Stimulated activated CD4-positive, alpha-beta T cell treated with anti-CD3 and anti-CD28 coated beads, TNF-alpha, amount 100 ng/mL, for 4 hours (primary cell): ENCODE measurements at places on chromosomes 5 and 9.

- DNase-seq, result no peak
These were observed 14.4 kb downstream of the ANKRD33B start for GRCh38 chr5:10578293-10578665.

DNA sequence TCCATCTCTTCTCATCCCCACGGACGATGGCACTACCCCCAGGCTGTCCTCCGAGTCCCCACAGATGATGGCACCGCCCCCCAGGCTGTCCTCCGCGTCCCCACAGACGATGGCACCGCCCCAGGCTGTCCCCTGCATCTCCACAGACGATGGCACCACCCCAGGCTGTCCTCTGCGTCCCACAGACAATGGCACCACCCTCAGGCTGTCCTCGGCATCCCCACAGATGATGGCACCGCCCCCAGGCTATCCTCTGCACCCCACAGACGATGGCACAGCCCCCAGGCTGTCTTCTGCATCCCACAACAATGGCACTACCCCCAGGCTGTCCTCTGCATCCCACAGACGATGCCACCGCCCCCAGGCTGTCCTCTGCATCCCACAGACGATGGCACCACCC, 57.4 kb upstream of the PTCH1 start:
- DNase-seq, result no peak

DNA sequence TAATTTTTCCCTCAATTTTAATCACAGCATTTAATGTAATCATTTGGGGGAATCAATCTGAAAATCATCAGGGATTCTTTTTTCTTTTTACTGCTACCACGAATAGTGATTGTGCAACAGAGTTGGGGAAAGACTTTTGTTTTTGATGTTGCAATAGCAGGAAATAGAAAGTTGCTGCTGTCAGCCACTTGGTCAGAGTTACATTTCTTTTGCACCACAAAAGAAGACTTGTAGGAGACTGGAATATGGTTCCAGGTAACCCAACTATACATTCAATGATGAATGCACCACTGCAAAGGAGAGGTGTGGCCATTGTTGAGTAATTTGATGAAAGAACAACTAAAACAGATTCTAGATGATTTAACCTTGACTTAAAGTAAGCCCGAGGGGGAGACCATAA, 46.3 kb upstream of the PALM2AKAP2 start:
- DNase-seq, result no peak

DNA sequence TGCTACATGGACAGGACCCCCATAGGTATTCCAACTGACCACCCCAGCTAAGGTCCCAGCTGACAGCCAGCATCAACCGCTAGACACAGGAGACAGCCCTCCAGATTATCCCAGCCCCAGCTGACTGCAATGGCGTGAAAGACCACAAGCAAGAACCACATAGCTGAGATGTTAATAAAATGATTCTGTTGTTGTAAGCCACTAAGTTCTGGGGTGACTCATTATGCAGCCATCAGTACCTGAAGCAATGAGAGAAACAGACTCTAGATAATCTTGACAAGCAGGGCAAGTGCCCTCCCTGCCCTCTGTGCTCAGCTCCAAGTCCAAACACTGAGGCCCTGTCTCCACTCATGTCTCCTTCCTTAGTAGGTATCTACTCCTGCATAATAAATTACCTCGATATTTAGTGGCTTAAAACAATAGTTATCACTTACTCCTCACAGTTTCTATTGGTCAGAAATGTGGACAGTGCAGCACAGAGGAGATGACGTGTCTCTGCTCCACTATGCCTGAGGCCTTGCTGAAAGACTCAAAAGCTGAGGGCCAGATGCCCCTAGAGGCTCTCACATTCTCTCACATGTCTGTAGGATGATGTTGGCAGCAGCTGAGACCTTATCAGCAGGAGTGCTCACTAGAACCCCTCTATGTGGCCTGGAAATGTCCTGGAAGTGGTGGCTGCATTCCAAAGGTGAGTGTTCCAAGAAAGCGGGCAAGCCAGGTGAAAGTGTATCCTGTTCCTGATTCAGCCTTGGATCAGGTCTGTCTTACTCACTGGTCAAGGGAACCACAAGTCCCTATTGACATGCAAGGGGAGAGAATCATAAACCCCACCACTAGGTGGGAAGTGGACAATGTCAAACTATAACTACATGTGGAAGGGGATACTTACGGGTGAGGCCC, 2.5 kb downstream of the MGAT1 start:
- DNase-seq, result no peak

DNA sequence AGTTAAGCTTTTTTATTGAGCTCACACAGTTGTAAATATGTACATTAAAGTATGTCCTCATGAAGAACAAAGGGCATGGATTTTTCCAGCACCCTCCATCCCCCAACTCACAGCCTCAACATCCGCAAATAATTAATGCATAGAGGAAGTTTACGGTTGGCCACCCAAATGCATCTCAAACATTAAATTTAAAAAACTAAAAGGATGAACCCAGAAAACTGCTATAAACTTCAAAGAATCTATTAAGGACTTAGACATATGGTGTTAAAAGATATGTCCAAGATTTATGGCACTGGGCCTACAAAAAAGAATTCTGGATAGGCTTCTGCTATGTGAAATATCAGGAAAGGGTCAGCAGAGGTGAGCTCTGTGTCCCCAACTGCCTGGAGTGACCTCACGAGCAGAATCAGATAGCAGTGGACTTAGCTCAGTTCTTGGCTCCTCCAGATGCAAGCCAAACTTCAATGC, 54.0 kb upstream of the TNC start:
- DNase-seq, result no peak

GRCh38 chr5:151005950-151006576, 14.3 kb upstream of the GPX3 start:
- no peak for DNase-seq

- DNase-seq, result no peak
These were observed 29.6 kb downstream of the RNF145 start for GRCh38 chr5:159179529-159180305.

GRCh38 chr9:115939065-115939765, 214.4 kb upstream of the PAPPA start:
- DNase-seq, result no peak

GRCh38 chr9:87259543-87260518, 237.8 kb upstream of the DAPK1 start:
- DNase-seq, result no peak

GRCh38 chr9:17017931-17018491, 116.8 kb upstream of the CNTLN start:
- no peak for DNase-seq

DNA sequence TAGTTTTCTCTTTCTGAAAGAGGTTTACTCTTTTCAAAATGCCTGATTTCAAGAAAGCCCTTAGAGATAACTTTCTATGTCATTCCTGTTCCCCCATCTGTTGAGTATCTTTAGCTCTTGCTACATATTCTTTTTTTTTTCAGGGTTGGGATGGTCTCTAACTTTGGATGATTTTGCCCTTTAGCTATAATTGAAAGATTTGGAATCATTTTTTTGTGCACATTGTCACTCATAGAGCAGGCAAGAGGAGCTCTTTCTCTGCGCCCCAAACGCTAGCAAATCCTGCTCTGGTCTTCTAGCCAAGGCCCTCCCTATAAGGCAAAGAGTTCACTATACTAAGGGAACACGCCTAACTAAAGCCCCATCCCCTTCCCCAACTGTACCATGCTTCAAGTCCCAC, 316.9 kb downstream of the TMEM232 start:
- DNase-seq, result no peak

DNA sequence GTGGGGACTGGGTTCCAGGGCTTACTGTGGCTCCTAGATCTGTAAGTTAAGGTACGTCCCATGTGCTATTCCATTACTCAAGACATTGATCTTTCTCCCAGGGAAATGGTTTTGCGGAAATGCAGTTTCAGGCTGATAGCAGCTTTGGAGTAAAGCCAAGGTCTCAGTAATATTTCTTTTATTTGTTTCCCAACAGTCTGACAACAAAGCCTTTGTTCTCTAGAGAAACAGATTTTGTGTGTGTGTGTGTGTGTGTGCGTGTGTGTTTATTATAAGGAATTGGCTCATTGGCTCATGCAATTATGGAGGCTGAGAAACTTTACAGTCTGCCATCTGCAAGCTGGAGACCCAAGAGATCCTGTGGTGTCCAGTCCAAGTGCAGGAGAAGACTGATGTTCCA, 12.1 kb upstream of the POC5 start:
- DNase-seq, result no peak

GRCh38 chr9:133715295-133715865, 22.8 kb downstream of the SARDH start:
- DNase-seq, result no peak

GRCh38 chr5:88683506-88684135, 199.4 kb downstream of the MEF2C start:
- no peak for DNase-seq

GRCh38 chr5:125154301-125155110, 408.1 kb upstream of the ZNF608 start:
- no peak for DNase-seq

- no peak for DNase-seq
These were observed 33.2 kb upstream of the C5orf46 start for GRCh38 chr5:147939431-147940114.

DNA sequence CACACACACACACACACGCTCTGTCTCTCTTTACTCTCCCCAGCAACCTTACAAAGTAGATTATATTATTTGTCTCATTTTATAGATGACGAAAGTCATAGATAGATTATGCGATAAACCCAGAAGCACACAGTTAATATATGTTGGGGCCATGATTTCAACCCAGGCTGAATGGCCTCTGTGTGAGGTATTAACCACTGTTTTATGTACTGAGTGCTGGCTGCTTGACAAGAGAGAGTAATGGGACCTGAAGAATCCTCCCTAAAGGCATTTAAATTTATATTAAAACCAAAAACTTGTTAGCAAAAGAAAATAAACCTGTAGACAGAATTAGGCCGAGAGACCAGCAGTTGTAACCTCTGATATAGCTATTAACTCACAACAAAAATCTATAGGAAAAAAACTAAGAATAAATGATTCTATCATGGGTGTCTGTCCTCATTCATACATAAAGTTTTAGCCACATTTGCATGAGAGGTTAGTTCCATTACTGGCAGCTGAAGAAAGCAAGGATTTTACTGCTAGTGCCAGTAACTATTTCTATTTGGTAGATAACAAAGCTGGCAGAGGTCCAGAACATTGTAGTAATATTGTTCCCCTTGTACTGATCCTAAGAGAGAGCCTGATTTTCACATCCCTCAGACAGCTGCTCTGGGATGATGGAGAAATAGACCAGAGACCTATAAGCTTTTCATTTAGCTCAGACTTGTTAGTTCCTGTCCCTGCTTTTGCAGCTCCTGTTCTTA, 250.9 kb downstream of the ADGRV1 start:
- no peak for DNase-seq

DNA sequence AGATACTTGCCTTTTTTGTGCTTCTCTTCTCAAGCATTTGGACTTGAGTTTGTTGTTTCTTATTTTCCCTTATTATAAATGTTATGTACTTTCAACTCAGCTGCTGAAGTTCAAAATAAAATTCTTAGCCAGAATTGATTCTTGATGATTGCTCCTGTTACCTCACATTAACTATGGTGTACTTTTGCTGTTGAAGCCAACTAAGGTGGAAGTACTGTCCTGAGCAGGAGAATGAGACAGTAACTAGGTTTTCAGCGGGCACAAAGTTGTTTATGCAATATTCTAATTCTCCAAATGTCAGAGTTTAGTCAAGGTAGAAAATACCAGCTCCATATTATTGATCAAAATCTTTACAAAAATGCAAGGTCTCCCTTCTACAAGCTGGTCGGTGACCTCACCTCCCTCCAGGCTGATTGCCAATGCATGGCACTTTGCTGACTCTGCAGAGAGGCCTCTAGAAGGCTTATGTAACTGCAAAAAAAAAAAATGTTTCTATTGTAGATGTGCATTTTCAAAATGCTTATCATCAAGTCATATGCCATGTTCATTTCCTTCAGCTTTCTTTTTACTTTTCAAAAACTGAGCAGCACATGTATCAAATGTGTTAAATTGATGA, 1783.5 kb upstream of the WWC1 start:
- no peak for DNase-seq

- DNase-seq, result no peak
These were observed 344.8 kb downstream of the MTRR start for GRCh38 chr5:8213701-8214240.

DNA sequence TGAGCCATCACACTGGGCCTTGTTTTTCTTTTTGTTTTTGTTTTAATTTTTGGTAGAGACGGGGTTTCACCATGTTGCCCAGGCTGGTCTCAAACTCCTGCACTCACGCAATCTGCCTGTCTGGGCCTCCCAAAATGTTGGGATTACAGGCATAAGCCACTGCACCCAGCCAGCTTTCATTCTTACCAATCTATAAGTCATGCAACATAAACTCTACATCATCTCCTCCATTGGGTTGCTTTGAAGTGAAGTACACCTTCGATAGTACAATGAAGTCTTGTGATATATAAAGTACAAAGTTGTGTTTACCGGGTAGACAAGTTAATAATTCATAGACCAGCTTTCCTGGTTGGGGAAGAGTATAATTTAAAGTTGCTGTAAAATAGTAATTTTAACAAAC, 8.8 kb upstream of the CDK7 start:
- no peak for DNase-seq

- DNase-seq, result no peak
These were observed 100.1 kb downstream of the CDC42SE2 start for GRCh38 chr5:131363811-131364506.

- no peak for DNase-seq
These were observed 357.6 kb downstream of the ARHGEF28 start for GRCh38 chr5:73983644-73984043.

DNA sequence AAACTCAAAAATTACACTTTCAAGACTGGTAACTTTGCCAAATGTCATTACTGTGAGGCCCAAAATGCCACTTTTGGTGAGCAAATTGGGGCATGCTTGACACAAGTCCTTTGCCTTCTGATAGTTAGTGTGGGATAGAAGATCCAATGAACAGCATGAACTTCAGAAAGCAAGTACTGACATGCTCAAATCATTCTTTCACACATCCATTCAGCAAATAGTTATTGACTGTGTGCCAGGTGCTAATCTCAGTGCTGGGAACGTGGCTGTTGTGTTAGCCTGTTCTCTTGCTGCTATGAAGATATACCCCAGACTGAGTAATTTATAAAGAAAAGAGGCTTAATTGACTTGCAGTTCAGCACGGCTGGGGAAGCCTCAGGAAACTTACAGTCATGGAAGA, 247.0 kb downstream of the CHSY3 start:
- DNase-seq, result no peak

- no peak for DNase-seq
These were observed 330.7 kb upstream of the POU5F2 start for GRCh38 chr5:94072116-94072515.

GRCh38 chr5:135032999-135033861, 798 bp downstream of the PITX1 start:
- no peak for DNase-seq

- no peak for DNase-seq
These were observed 312.5 kb downstream of the CETN3 start for GRCh38 chr5:90097082-90097477.
